CD8-positive, alpha-beta memory T cell (primary cell): ENCODE measurements at places on chromosomes 5 and 9. TPM values are rescaled to one million over a fixed set of nuclear protein-coding genes. Genes with fewer than 3 reads are reported as not detected.

GRCh38 chr5:134547999-134548658 is 22.7 kb downstream of the JADE2 start:
- DNase-seq: no peak

DNA sequence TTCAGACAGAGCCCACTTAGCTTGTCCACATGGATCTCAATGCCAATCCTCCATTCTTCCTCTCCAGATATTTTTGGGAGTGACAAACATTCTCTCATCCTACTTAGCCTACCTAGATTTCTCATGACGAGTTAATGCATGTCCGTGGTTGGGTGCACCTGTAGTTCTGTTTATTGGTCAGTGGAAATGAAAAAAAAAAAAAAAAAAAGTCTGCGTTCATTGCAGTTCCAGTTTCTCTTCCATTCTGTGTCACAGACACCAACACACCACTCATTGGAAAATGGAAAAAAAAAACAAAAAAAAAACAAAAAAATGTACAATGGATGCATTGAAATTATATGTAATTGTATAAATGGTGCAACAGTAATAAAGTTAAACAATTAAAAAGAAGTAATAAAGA is 59.0 kb downstream of the BASP1 start:
- DNase-seq: no peak

The TRAF1 gene
- total RNA-seq: 316 TPM

GRCh38 chr5:74382987-74383593 is 257.4 kb downstream of the ENC1 start:
- no peak for DNase-seq

The CD180 gene
- total RNA-seq: 0.27 TPM

GRCh38 chr9:130834371-130835336 is at the start of gene ABL1:
Gene ABL1, plus strand, starts transcription at chr9:130835254. Its CDS starts 193 bp downstream, at chr9:130835447.
- peak; percentile 51 for DNase-seq

DNA sequence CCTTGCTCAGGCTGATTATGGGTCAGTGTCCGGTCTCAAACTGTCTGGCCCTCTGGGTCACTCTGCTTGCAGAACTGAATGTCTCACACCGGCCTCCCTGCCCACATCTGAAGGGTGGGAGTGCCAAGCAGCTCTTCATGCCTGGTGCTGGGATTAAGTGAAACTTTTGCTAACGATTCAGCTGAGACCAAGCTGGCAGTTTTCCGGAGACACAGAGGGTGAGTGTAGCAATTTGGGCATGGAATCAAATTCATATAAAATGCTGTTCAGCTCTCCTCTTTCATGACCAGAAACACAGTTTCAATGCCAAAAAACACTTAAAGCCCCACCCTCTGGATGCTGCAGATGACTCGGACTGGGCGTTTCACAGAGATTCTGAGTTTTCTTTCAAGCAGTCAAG is 207.5 kb downstream of the NXNL2 start:
- DNase-seq: no peak
